Tibial nerve (tissue), 4 donors: ENCODE measurements at places on chromosomes 12 and 14.

DNA sequence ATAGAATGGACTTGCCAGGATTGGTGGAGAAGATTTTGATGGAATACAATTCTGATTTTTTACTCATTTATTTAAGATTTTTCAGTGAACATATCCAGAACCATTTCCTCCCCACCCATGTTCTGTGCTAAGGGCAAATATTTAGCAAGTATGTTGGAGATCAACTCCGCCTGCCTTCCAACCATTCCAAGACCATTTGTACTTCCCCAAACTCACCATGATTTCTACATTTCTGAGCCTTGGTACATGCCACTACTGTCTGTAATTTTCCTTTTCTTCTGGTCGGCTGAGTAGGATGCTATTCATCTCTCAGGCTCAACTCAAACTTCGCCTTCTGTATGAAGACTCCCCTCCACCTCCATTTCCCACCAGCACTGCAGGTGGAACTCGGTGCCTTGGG lies 150.6 kb downstream of the NTF3 start:
- H3K4me3 ChIP-seq = no peak overlapping the region
- DNase-seq = no peak
- H3K27ac ChIP-seq = no peak overlapping the region
- H3K36me3 ChIP-seq = no peaks in the 10 kb centered on the region

GRCh38 chr12:15265875-15266274 lies 44.7 kb upstream of the RERG start:
- H3K4me3 ChIP-seq = no peak overlapping the region
- H3K27ac ChIP-seq = no peak overlapping the region
- H3K36me3 ChIP-seq = no peaks in the 10 kb centered on the region
- no peak for DNase-seq

- H3K36me3 ChIP-seq = no peaks in the 10 kb centered on the region
- H3K4me1 ChIP-seq = no peaks in the 10 kb centered on the region
- H3K4me3 ChIP-seq = no peak overlapping the region
Observed at GRCh38 chr14:106691601-106692291, 1165.4 kb downstream of the TMEM121 start.

DNA sequence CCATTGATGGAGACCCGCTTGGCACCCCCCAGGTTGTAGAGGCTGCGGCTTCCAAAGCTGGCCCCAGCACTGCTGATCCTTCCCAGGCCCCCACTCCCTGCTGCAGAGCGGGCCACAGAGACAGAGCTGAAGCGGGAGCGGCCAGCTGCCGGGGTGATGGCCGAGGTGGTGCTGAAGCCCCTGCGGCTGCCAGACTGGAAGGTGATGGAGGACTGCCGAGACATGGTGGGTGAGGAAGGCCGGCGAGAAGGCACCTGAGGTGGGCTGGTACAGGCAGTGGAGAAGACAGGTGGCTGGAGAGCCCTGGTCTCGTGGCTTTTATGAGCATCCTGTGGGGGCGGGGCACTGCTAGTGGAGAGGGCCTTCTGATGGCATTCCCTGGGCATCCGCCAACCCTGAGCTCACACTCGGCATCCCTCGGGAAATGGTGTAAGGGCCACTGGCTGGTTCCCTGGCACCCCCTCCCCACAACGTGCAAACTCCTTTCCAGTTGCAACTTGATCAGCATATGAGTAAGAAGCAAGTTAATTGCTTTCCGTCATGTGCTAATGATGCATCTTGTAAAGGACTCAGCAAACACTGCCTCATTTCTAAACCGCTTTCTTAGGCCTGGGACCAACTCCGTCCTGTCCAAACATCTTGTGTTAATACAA lies at the start of gene KRT75:
Gene KRT75, minus strand, starts transcription at position 291 of the 653 bp plus-strand sequence. Its CDS starts 67 bp downstream, at position 224.
- no peak within 1 kb of the TSS for H3K4me3 ChIP-seq
- no peaks in the 10 kb centered on the region for H3K36me3 ChIP-seq
- H3K27me3 ChIP-seq = no peaks in the 10 kb centered on the region
- no peak within 1 kb of the TSS for H3K27ac ChIP-seq
- no peak for DNase-seq

GRCh38 chr14:30471980-30472379 lies 87.0 kb upstream of the G2E3 start:
- H3K27me3 ChIP-seq = no peaks in the 10 kb centered on the region
- no peaks in the 10 kb centered on the region for H3K36me3 ChIP-seq
- no peak for DNase-seq
- no peaks in the 10 kb centered on the region for H3K4me1 ChIP-seq

- H3K36me3 ChIP-seq = no peaks in the 10 kb centered on the region
- no peak overlapping the region for H3K4me3 ChIP-seq
- no peaks in the 10 kb centered on the region for H3K4me1 ChIP-seq
- no peaks in the 10 kb centered on the region for H3K27me3 ChIP-seq
Observed at GRCh38 chr12:102300824-102301461, 103.3 kb upstream of the PMCH start.
